ENCODE measurements at places on chromosomes 2 and 18. TPM values are rescaled to one million over a fixed set of nuclear protein-coding genes. Genes with fewer than 3 reads are reported as not detected.
A peak's percentile ranks its signal among the peaks of the same experiment; 100 is the strongest.

ANO7 gene
- total RNA-seq: 3.2 TPM

SPP2 gene
- total RNA-seq: not detected

LGALSL gene
- 29.1 TPM for total RNA-seq

DTNA gene
- total RNA-seq: 13.3 TPM

DOK1 gene
- 22.4 TPM for total RNA-seq

ASB18 gene
- not detected for total RNA-seq

RGPD3 gene
- 0.14 TPM for total RNA-seq

FKBP7 gene
- 28.3 TPM for total RNA-seq

DNA sequence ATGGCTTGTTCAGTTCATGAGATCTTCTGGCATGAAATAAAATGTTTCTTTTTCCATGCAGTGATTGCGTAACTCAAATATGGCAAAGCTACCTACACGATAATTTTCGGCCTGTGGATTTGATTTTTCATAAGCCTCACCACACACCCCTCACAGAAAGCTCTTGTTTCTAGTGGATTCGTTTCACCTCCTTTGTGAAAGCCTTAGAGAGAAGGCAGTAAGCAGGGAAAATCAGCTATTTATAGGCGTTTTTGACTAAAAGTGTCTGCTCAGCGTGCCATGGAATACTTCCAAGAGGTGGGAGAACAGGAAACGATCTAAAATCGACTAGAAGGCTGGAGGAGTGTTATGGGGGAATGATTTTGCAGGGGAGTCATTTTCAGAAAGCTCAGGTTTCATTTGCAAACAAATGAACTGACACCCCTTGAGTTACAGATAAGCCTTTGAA, 417.9 kb downstream of the TGIF1 start:
- DNase-seq: no peak
- no peaks in the 10 kb centered on the region for H3K4me1 ChIP-seq
- no peaks in the 10 kb centered on the region for H3K27me3 ChIP-seq
- no peaks in the 10 kb centered on the region for H3K36me3 ChIP-seq

- peaks cover 35% of the 10 kb centered on the region for H3K27me3 ChIP-seq
- H3K4me3 ChIP-seq: peak overlapping the region; percentile 93
- no peaks in the 10 kb centered on the region for H3K36me3 ChIP-seq
- H3K27ac ChIP-seq: peak overlapping the region; percentile 73
- DNase-seq: no peak
Observed at GRCh38 chr2:196170606-196171247, 651 bp downstream of the STK17B start.

DNA sequence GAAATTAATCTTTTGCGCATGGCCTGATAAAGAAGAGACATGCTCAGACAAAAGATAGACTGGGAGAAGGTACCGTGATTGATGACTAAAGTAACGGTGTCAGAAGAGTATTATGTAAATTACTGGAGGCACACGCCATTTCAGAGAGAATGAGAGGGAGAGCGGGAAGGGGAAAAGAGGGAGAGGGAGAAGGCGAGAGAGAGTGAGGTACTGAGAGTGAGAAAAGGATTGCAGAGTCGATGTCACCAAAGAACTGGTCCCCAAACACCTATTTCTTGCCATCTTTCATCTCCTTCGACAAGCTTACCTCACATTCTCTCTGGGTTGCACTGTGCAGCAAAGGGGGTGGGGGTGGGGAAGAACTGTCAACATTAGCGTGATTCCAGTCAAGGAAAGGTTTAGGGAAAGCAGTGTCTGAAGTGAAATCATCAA, 673.7 kb downstream of the BCL11A start:
- H3K27ac ChIP-seq: no peak overlapping the region
- no peak for DNase-seq
- peaks cover 21% of the 10 kb centered on the region for H3K4me1 ChIP-seq
- no peak overlapping the region for H3K4me3 ChIP-seq
- H3K27me3 ChIP-seq: no peaks in the 10 kb centered on the region

- H3K27me3 ChIP-seq: no peaks in the 10 kb centered on the region
- H3K36me3 ChIP-seq: peaks cover 5% of the 10 kb centered on the region
- H3K4me3 ChIP-seq: no peak overlapping the region
- DNase-seq: no peak
Observed at GRCh38 chr2:145887915-145888314, 1368.0 kb upstream of the ZEB2 start.

DNA sequence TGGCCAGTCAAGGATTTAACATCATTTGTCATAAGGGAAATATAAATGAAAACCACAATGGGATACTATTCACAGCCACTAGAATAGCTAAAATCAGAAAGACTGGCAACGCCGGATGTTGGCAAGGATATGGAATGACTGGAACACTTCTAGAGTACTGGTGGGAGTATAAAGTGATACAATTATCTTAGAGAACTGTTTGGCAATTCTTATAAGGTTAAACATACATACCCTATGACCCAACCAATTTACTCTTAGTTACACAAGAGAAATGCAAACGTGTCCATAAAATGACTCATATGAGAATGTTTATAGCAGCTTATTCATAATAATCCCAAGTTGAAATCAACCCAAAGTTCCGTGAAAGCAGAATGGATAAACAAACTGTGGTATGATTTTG, 35.1 kb downstream of the MAPK4 start:
- peaks cover 3% of the 10 kb centered on the region for H3K36me3 ChIP-seq
- no peaks in the 10 kb centered on the region for H3K27me3 ChIP-seq
- H3K4me3 ChIP-seq: no peak overlapping the region
- DNase-seq: no peak

- no peak for DNase-seq
- peaks cover under 1% of the 10 kb centered on the region for H3K4me1 ChIP-seq
- H3K4me3 ChIP-seq: no peak overlapping the region
Observed at GRCh38 chr2:46469700-46470099, 9.7 kb upstream of the TMEM247 start.

- no peaks in the 10 kb centered on the region for H3K4me1 ChIP-seq
- H3K4me3 ChIP-seq: no peak overlapping the region
- H3K27me3 ChIP-seq: no peaks in the 10 kb centered on the region
- DNase-seq: no peak
- H3K36me3 ChIP-seq: no peaks in the 10 kb centered on the region
Observed at GRCh38 chr18:9960258-9960904, 46.6 kb downstream of the VAPA start.

- H3K27ac ChIP-seq: no peak overlapping the region
- no peak overlapping the region for H3K4me3 ChIP-seq
- H3K4me1 ChIP-seq: peaks cover 19% of the 10 kb centered on the region
- no peaks in the 10 kb centered on the region for H3K27me3 ChIP-seq
- no peak for DNase-seq
Observed at GRCh38 chr2:121599963-121600651, 49.2 kb downstream of the CLASP1 start.

GRCh38 chr2:145635706-145636427, 1115.9 kb upstream of the ZEB2 start:
- H3K27ac ChIP-seq: no peak overlapping the region
- H3K36me3 ChIP-seq: no peaks in the 10 kb centered on the region
- no peaks in the 10 kb centered on the region for H3K4me1 ChIP-seq
- no peaks in the 10 kb centered on the region for H3K27me3 ChIP-seq

DNA sequence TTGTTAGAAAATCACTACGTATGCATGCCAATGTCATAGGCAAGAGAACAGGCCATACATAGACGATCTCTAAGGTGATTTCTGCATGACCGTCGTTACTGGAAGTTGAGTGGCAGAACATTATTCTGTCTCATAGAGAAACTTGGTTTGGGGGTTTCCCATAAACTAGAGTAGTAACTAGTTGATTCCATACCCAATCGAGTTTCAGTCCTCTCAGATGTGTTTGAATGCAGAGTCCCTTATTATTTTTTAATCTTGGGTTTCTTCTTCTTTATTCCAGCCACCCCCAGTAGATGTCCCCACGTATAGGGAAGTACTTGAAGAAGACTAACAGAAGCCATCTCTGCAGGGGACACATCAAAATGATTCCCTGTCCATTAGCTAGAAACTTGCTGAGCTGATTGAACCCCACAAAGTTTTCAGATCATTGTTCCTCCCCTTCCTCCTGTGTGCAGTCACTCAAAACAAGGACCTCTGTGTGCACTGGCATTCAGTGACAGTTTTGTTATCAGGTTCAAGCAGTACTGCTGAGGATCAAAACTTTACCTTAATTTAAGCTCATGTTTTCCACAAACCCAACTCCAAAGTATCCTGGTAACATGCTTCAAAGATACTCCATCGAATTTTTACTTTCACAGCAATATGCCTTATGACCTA, 68.4 kb upstream of the CDCA7 start:
- H3K4me1 ChIP-seq: peaks cover 5% of the 10 kb centered on the region
- no peak overlapping the region for H3K4me3 ChIP-seq
- no peaks in the 10 kb centered on the region for H3K27me3 ChIP-seq
- H3K27ac ChIP-seq: peak overlapping the region; percentile 64
- peaks cover 3% of the 10 kb centered on the region for H3K36me3 ChIP-seq

- no peaks in the 10 kb centered on the region for H3K36me3 ChIP-seq
- DNase-seq: no peak
- no peak overlapping the region for H3K4me3 ChIP-seq
- no peaks in the 10 kb centered on the region for H3K4me1 ChIP-seq
Observed at GRCh38 chr18:25915907-25916306, 174.5 kb downstream of the SS18 start.

GRCh38 chr2:236176417-236176816, 8.2 kb upstream of the GBX2 start:
- peak overlapping the region; percentile 63 for H3K4me3 ChIP-seq
- DNase-seq: no peak
- H3K27ac ChIP-seq: no peak overlapping the region
- peaks cover 58% of the 10 kb centered on the region for H3K4me1 ChIP-seq

- H3K4me3 ChIP-seq: peak overlapping the region; percentile 3
- no peak for DNase-seq
- H3K4me1 ChIP-seq: peaks cover 52% of the 10 kb centered on the region
- peak overlapping the region; percentile 21 for H3K27ac ChIP-seq
- no peaks in the 10 kb centered on the region for H3K36me3 ChIP-seq
Observed at GRCh38 chr2:197238043-197238365, 72.6 kb downstream of the ANKRD44 start.

- H3K4me1 ChIP-seq: peaks cover 24% of the 10 kb centered on the region
- no peak overlapping the region for H3K27ac ChIP-seq
- peaks cover under 1% of the 10 kb centered on the region for H3K36me3 ChIP-seq
- H3K27me3 ChIP-seq: no peaks in the 10 kb centered on the region
- H3K4me3 ChIP-seq: no peak overlapping the region
Observed at GRCh38 chr18:45590036-45590886, 25.0 kb upstream of the SLC14A2 start.

- peaks cover 6% of the 10 kb centered on the region for H3K27me3 ChIP-seq
- H3K4me1 ChIP-seq: peaks cover 12% of the 10 kb centered on the region
- no peak for DNase-seq
- no peaks in the 10 kb centered on the region for H3K36me3 ChIP-seq
- no peak overlapping the region for H3K4me3 ChIP-seq
Observed at GRCh38 chr2:60337142-60337497, 216.3 kb downstream of the BCL11A start.

- no peak overlapping the region for H3K4me3 ChIP-seq
- peaks cover 3% of the 10 kb centered on the region for H3K36me3 ChIP-seq
- H3K27ac ChIP-seq: no peak overlapping the region
- H3K4me1 ChIP-seq: no peaks in the 10 kb centered on the region
- H3K27me3 ChIP-seq: peaks cover 15% of the 10 kb centered on the region
Observed at GRCh38 chr2:190425221-190425866, 17.2 kb downstream of the MFSD6 start.

GRCh38 chr2:206352571-206352970, 78.1 kb downstream of the ZDBF2 start:
- H3K36me3 ChIP-seq: peaks cover 5% of the 10 kb centered on the region
- H3K27ac ChIP-seq: no peak overlapping the region
- no peak for DNase-seq

DNA sequence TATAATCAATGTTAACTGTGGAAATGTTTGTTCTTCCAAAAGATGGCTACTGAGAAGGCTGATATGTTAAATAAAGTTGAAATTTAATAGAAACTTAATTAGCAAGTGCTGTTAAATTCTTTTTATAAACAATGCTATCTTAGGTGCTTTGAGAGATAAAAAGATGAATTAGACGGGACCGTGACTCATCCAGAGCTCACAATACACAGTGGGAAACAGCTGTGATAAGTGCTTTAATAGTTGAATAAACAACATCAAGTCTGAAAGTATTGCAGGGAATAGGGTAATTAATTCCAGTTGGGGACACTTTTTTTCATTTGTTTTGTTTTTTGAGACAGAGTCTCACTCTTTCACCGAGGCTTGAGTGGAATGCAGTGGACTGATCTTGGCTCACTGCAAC, 85.5 kb upstream of the DTNA start:
- H3K27ac ChIP-seq: no peak overlapping the region
- no peak for DNase-seq
- H3K4me1 ChIP-seq: no peaks in the 10 kb centered on the region
- H3K36me3 ChIP-seq: no peaks in the 10 kb centered on the region
- no peak overlapping the region for H3K4me3 ChIP-seq

GRCh38 chr2:234989183-234989701, 37.4 kb downstream of the SH3BP4 start:
- H3K4me3 ChIP-seq: no peak overlapping the region
- H3K27me3 ChIP-seq: no peaks in the 10 kb centered on the region
- no peak for DNase-seq
- peak overlapping the region; percentile 2 for H3K27ac ChIP-seq
- H3K4me1 ChIP-seq: peaks cover 32% of the 10 kb centered on the region
- H3K36me3 ChIP-seq: peaks cover 14% of the 10 kb centered on the region

GRCh38 chr2:96464061-96464460, 41.1 kb downstream of the NEURL3 start:
- peaks cover 2% of the 10 kb centered on the region for H3K4me1 ChIP-seq
- no peak overlapping the region for H3K4me3 ChIP-seq
- H3K36me3 ChIP-seq: peaks cover 15% of the 10 kb centered on the region

Measured in neural crest cell (in vitro differentiated cells).